ENCODE measurements at places on chromosomes 6 and 20.

GRCh38 chr20:48350313-48350988, 477.3 kb downstream of the PREX1 start:
- no peak for DNase-seq

GRCh38 chr20:46695892-46696291, 6.6 kb upstream of the TP53RK start:
- DNase-seq: no peak

DNA sequence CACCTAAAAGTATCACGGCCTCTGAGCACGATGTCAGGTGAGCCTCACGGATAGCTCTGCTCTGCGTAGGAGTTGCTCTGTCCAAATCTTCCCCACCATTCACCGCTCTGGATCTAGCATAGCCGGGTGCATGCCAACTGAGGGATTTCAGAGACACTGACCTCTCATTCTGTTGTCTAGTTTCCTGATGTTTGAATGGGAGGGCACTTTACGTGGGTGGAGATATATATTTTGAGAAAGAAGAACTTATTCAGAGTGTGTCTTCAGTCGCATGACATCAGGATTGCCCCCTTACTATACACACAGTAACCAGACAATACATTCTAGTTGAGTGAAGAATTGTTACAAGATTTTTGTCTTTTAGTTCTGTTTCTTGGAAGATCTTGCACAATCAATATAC, 96.5 kb upstream of the CITED2 start:
- DNase-seq: no peak

- no peak for DNase-seq
Measured at GRCh38 chr6:55040102-55040848, 134.0 kb upstream of the HCRTR2 start.

- DNase-seq: no peak
Measured at GRCh38 chr20:19079536-19080299, 132.7 kb upstream of the SLC24A3 start.

GRCh38 chr20:47318027-47318585, 38.4 kb downstream of the ZMYND8 start:
- DNase-seq: no peak

DNA sequence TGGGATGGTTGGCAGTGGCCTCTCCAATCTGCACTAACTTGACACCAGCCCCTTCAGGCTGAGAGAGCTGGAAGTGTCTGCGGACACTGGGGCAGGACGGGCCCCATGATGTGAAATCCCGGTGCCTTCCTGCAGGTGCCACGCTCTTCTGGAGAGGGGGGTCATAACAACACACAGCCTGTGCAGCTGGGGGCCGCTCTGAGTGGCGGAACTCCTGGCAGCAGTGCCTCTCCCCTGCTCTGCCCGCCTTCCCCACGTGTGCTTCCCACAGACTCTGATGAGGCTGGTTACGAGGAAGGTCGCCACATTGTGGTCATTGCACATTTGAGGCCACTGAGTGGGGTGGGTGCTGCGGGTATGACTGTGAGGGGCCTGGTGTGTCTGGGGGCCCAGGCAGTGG, 145.2 kb downstream of the DTNBP1 start:
- DNase-seq: no peak

DNA sequence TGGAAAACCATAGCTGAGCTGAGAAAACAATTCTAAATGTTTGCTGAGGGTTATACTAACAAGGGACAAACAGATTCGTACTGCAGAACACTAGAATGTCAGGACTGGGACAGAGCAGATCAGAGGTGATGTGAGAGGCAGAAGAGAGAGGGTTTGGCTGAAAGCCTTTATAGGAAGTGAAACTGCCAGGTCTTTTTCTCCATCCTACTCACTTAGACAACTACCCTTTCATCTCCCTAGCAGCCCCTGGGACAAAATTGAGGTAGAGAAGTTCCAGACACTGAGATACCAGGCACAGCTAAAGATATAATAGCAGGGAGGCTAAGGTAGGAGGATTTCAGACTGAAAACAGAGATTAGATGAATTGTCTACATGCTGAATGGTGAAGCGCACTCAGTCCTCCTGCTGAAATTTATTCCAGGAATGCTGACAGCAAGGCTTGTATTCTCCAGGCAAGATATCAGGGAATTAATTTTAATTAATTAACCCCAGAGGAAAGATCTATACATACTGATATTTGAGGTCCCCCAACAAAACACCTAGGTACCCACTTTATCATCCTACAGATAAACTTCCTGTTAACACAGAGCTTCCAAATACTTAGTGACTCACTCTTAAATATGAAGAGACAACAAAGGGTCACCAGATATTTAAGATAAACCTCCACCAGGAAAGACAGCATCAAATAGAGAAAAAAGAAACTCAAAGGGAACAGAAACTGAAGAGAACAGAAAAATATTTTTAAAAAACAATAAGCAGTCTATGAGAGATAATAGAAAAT, 12.6 kb upstream of the EIF2S2 start:
- DNase-seq: no peak

DNA sequence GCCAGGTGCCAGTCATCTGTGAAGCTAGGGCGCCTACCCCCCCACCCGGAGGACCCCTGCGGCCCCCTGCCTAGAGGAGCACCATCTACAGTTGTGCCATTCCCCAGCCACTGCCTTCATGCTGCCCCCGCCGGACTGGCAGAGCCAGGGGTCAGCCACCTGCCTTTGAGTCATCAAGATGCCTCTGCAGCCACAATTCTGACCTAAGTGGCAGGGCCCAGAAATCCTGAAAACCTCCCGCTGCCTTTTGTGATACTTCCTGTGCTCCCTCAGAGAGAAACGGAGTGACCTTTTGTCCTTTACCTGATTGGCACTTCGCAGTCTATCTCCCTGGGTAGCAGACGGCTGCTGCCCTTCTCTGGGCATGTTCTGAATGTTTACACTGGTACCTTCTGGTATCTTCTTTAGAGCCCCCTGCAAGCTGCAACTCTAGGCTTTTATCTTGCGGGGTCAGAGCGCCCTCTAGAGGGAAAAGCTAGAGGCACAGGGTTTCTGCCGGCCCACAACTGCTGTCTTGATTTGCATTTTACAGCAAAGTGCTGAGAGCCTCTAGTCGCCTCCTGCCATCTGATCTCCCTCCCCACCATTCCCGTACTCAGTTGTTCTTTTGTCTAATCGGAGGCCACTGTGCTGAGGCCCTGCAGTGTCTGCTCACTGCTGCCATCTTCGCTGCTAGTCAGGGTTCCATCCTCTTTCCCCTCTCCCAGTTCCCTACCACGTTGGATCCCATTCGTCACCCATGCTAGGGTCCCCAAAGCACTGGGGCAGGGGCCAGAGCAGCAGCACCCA, 26.9 kb downstream of the SPATA2 start:
- DNase-seq: no peak

DNA sequence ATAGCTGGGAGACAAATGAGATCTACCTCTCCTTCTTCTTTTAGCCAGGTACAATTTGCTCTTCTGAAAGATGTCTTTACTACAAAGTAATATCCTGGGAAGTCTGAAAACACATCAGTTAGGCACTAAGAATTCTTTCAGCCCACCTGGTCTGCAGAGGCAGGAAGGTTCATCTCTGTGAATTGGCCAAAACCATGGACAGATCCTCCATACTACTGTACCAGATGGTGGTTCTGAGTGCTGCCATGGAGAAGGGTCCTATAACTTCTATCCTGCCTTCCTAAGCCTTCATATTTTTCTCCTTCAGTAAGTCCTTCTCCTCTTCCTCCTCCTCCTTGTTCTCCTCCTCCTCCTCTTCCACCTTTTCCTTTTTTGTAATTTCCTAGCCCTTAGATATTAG, 11.7 kb upstream of the PCSK2 start:
- DNase-seq: no peak

- DNase-seq: no peak
Measured at GRCh38 chr6:2209226-2209809, 36.1 kb downstream of the GMDS start.

DNA sequence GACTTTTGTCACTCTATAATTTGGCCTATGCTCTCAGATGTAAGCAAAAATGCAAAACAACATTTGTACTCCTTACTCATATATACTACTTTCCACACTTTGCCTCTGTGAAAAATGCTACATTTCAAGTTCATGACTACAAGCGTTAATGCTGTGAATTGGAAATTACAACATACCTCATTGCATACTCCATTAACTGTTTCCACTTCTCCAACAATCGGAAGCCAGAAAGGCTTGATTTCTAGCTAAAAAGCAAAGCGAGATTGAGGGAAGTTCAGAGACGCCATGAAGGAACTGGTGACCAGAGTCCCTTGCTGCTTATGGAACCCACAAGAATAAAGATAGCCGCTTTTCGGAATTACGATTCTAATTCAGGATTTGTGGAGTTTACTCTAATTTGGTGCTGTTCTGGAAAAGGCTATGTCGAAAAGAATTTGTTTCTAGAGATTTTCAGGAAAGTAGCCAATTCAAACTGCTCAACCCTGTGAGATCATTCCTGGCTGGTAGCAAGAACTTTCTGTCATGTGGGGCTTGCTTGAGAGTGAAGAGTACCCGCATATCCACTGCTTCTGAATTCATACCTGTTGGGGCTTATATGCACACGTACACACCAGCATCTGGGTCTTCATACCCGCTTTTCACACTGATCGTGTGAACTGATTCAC, 98.0 kb upstream of the CITED2 start:
- no peak for DNase-seq

GRCh38 chr6:44228836-44229235, 5.4 kb downstream of the SLC29A1 start:
- no peak for DNase-seq

- DNase-seq: no peak
Measured at GRCh38 chr6:16591396-16592222, 169.7 kb downstream of the ATXN1 start.

GRCh38 chr6:89268776-89269175, 46.3 kb downstream of the GABRR2 start:
- DNase-seq: no peak

- no peak for DNase-seq
Measured at GRCh38 chr6:6806844-6807518, 218.5 kb downstream of the LY86 start.

All from cortex of kidney (tissue), 1 donor.